ENCODE measurements at places on chromosomes 16 and 17.

DNA sequence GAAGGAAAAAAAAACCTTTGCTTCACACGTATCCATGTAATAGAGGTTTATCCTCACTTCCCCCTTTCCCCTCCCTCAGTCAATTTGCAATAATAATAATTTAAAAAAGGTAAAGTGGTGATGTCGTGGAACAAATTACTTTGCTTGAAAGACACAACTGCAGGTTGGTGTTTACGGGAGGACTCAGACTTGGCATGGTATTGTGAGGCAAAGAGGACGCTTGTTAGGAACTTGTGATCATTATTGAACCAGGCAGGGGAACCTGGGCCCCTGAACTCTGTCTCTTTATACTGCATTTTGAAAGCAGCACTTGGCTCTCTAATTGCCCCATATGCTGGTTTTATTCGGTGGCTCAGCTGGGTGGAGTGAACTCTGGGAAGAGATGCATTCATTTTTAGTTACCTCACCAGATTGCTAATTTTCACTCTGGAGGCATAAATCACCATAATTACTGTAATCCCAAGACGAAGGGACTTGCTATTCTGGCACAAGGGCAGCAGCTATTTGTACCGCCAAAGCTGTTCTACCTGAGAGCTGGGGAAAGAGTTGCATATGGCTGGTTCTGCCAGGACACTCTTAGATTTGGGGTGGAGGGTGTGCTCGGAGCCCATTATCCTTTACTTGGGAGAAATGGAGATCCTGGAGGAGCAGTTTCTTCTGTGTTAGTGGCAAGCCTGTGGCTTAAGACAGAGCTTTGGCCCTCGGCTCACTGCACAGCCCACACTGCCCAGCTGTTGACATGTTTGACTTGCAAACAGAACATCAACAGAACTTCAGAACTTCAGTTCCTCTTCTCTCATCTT is 5.7 kb upstream of the DHX8 start:
- DNase-seq, result no peak

DNA sequence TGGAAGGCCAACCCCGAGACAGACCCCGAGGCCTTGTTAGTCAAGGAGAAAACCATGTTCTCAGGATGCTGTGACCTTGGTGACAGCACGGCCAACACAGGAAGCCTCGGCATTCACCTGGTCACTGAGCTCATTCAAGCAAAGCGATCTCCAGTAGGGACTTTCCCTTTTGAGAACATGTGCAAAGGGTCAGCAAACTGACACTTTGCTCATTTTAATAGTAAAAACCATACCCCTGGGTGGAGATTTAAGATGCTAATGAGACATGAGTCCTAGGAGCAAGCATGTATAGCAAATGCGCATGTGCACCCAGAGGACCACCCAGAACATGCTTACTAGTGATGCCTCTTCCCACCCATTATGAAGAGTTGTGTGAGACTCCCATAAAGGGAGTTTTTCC is 5.7 kb upstream of the SULT1A2 start:
- no peak for DNase-seq

- no peak for DNase-seq
Measured at GRCh38 chr17:39173080-39173479, 7.1 kb upstream of the ARL5C start.

GRCh38 chr16:75566758-75567255 is 628 bp downstream of the GABARAPL2 start:
- DNase-seq, result peak; percentile 51
